ENCODE measurements at places on chromosomes 7 and 10.

- no peaks in the 10 kb centered on the region for H3K36me3 ChIP-seq
- no peaks in the 10 kb centered on the region for H3K27me3 ChIP-seq
- no peak overlapping the region for H3K27ac ChIP-seq
- no peak overlapping the region for H3K4me3 ChIP-seq
- DNase-seq: no peak
Observed at GRCh38 chr10:75568450-75569130, 137.2 kb downstream of the LRMDA start.

DNA sequence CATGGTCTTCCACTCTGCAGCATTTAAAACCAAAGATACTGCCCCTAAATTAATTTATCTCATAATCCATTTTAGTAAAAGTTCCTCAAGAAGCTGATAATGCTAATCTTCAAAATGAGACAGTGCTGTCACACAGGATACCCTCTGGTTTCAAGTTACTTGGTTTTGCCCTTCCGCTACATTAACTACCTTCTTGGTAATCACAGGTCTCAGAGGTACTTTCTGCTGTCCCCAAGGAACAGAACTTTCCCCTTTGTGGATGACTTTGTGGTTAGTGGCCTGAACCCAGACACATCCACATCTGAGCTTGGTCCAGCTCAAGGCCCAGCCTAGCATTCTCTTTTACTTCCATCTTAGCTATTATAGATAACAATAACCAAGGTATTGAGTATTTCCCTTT lies 88.8 kb upstream of the TMEM26 start:
- H3K4me1 ChIP-seq: no peaks in the 10 kb centered on the region
- DNase-seq: no peak
- H3K27ac ChIP-seq: no peak overlapping the region
- no peaks in the 10 kb centered on the region for H3K36me3 ChIP-seq

DNA sequence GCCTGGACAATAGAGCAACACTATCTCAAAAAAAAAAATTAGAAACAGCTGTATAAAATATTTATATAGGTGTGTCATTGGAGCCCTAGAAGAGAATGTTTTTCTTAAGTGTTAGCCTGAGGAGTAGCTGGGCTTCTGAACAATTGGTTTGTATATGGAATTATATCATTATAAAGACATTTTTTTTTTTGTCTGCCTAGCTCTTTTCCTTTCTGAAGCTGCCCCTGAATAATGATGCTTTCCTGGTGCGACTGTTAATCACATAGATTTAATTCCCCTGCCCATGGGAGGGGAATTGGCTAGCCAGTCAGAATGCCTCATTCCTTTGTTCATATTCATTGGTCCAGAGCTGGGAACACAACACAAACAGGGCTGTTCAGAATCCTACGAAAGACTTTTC lies 13.9 kb upstream of the ABCC2 start:
- no peak overlapping the region for H3K4me3 ChIP-seq
- no peaks in the 10 kb centered on the region for H3K27me3 ChIP-seq
- H3K27ac ChIP-seq: peak overlapping the region; percentile 78
- DNase-seq: no peak

DNA sequence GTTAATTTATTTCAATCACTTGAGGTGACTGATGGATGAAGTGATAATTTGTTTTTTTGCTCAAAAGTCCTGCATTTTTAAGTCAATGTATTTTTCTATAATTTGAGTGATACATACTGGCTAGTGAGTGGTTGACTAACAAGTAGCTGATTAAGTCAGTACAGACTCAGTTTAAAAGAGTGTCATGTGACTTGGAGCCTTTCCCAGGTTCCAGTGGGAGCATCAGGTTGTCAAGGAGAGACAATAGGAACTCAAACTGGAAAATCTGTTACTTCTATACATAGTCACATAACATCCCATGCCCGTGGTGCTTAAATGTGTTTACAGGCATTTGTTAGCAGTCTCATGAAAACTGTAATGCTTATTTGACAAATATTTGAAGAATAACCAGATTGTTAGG lies 154.7 kb downstream of the ANK3 start:
- no peaks in the 10 kb centered on the region for H3K27me3 ChIP-seq
- no peak for DNase-seq
- no peak overlapping the region for H3K4me3 ChIP-seq
- H3K36me3 ChIP-seq: no peaks in the 10 kb centered on the region

GRCh38 chr7:41134300-41135255 lies 568.3 kb downstream of the INHBA start:
- H3K36me3 ChIP-seq: no peaks in the 10 kb centered on the region
- no peaks in the 10 kb centered on the region for H3K27me3 ChIP-seq
- H3K4me3 ChIP-seq: no peak overlapping the region
- DNase-seq: no peak

DNA sequence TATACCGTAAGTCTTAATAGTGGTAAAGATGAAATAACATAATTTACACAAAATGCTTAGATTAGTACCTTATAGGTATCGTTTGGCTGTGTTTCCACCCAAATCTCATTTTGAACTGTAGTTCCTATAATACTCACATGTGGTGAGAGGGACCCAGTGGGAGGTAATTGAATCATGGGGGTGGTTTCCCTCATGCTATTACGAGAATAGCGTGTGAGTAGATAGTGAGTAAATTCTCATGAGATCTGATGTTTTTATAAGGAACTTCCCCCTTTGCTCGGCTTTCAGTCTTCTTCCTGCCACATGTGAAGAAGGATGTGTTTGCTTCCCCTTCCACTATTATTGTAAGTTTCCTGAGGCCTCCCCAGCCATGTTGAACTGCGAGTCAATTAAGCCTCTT lies 426.3 kb upstream of the POT1 start:
- H3K4me1 ChIP-seq: no peaks in the 10 kb centered on the region
- no peak overlapping the region for H3K4me3 ChIP-seq
- H3K27me3 ChIP-seq: no peaks in the 10 kb centered on the region
- DNase-seq: no peak
- no peak overlapping the region for H3K27ac ChIP-seq

DNA sequence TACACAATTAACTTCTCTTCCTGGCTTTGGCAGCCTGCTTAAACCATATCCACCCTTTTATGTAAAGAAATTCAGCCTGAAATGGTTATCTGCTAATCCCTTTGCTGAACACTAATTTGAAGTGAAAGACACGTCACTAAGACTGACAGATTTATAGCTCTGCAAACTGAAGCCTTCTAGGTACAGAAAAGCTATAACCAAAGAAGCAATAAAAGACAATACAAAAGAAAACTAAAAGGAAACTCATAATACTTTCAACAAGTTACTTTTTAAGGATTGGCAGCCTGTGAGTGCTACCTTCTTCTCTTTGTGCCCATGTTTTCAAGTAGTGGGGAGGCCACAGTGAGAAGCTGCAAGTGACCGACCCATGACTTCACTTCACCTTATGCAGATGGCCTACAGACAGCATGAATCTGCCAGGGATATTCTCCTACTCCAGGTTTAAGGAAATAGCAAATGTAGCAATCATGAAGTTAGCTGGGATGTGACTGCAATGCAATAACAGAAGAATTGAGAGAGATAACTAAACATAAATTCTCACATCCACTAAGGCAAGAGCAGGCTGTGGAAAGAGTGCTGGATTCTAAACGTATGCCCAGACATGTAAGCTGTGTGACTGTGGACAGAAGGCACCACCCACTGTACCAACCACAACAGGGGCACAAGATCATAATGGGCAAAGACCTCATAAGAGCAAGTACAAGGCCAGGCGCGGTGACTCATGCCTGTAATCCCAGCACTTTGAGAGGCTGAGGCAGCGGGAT lies 10.7 kb upstream of the SPOCK2 start:
- H3K4me1 ChIP-seq: no peaks in the 10 kb centered on the region
- no peak overlapping the region for H3K27ac ChIP-seq
- H3K36me3 ChIP-seq: no peaks in the 10 kb centered on the region
- DNase-seq: no peak
- H3K4me3 ChIP-seq: no peak overlapping the region
- H3K27me3 ChIP-seq: no peaks in the 10 kb centered on the region

GRCh38 chr7:28792858-28793257 lies 165.3 kb downstream of the TRIL start:
- no peaks in the 10 kb centered on the region for H3K27me3 ChIP-seq
- no peaks in the 10 kb centered on the region for H3K36me3 ChIP-seq
- DNase-seq: no peak
- no peak overlapping the region for H3K4me3 ChIP-seq
- H3K27ac ChIP-seq: no peak overlapping the region

DNA sequence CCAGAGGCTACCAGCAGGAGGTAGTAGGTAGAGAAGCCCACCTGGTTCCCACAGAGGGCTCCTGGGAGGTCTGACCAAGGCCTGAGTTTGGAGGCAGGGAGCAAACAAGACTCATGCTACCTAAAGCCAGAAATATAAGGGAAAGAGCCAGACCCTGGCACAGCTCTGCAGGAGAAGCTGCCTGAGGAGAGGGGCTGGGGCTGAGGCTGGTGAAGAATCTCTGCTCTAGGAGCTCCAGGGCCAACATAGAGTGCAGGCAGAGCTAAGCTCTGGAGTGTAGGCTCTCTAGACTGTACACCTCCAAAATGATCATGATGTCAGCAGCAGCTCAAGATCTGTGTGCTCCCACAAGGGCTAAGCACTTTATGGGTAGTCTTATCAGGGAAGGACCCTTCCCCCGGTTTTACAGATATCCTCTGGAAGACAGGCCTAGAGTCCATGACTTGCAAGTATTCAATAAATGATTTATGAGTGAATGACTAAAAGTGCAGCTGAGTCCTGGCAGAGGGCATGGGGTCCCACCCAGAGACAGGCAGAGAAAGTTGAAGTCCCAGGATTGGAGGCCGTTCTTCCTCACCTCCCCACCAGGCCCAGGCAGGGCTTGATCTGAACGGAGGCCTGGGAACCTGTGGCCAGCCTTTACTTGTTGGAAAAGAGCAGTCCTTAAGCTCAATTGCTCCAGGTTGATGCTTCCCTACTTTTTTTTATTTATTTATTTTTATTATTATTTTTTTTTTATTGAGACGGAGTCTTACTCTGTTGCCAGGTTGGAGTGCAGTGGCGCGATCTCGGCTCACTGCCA lies 71.5 kb upstream of the LRRC4 start:
- no peaks in the 10 kb centered on the region for H3K4me1 ChIP-seq
- no peak for DNase-seq
- no peaks in the 10 kb centered on the region for H3K36me3 ChIP-seq
- no peak overlapping the region for H3K27ac ChIP-seq

GRCh38 chr7:106193661-106194060 lies 81.5 kb upstream of the SYPL1 start:
- no peak overlapping the region for H3K4me3 ChIP-seq
- no peaks in the 10 kb centered on the region for H3K36me3 ChIP-seq
- H3K4me1 ChIP-seq: no peaks in the 10 kb centered on the region

DNA sequence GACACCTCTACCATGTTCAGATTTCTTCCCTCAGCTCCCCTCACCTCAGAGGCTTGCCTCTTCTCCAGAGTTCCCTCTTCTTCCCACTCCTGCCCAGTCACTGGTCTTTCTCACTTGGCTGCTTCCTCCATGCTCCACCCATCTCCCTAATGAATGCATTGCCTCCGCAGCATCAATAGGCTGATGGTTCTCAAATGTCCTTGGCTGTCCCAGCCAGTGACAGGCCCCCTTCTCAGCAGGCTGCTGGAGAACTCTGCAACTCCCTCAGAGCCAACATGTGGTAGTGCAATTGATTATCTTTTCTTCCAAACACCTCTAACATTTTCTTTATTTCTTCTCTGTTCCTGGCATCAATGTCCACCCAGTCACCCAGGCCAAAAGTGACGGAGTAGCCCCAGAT lies 218.2 kb downstream of the RELN start:
- no peaks in the 10 kb centered on the region for H3K27me3 ChIP-seq
- H3K4me1 ChIP-seq: no peaks in the 10 kb centered on the region
- no peak overlapping the region for H3K27ac ChIP-seq
- H3K36me3 ChIP-seq: no peaks in the 10 kb centered on the region
- no peak for DNase-seq

GRCh38 chr7:157704365-157704764 lies 367.6 kb downstream of the DNAJB6 start:
- no peaks in the 10 kb centered on the region for H3K27me3 ChIP-seq
- no peak overlapping the region for H3K27ac ChIP-seq
- no peak overlapping the region for H3K4me3 ChIP-seq
- no peaks in the 10 kb centered on the region for H3K36me3 ChIP-seq
- DNase-seq: no peak

GRCh38 chr7:26813432-26813831 lies 51.0 kb downstream of the SKAP2 start:
- no peaks in the 10 kb centered on the region for H3K27me3 ChIP-seq
- no peaks in the 10 kb centered on the region for H3K4me1 ChIP-seq
- DNase-seq: no peak
- H3K4me3 ChIP-seq: no peak overlapping the region
- no peak overlapping the region for H3K27ac ChIP-seq

- H3K4me1 ChIP-seq: no peaks in the 10 kb centered on the region
- no peaks in the 10 kb centered on the region for H3K36me3 ChIP-seq
- peak overlapping the region; percentile 3 for H3K27ac ChIP-seq
- DNase-seq: no peak
- peaks cover 15% of the 10 kb centered on the region for H3K27me3 ChIP-seq
- H3K4me3 ChIP-seq: no peak overlapping the region
Observed at GRCh38 chr10:129021594-129022304, 445.3 kb upstream of the MGMT start.

- H3K4me3 ChIP-seq: peak overlapping the region; percentile 60
- DNase-seq: peak; percentile 74
- H3K27me3 ChIP-seq: no peaks in the 10 kb centered on the region
- H3K4me1 ChIP-seq: peaks cover 11% of the 10 kb centered on the region
- H3K27ac ChIP-seq: no peak overlapping the region
Observed at GRCh38 chr10:93199191-93199751, 125.6 kb downstream of the CYP26A1 start.

DNA sequence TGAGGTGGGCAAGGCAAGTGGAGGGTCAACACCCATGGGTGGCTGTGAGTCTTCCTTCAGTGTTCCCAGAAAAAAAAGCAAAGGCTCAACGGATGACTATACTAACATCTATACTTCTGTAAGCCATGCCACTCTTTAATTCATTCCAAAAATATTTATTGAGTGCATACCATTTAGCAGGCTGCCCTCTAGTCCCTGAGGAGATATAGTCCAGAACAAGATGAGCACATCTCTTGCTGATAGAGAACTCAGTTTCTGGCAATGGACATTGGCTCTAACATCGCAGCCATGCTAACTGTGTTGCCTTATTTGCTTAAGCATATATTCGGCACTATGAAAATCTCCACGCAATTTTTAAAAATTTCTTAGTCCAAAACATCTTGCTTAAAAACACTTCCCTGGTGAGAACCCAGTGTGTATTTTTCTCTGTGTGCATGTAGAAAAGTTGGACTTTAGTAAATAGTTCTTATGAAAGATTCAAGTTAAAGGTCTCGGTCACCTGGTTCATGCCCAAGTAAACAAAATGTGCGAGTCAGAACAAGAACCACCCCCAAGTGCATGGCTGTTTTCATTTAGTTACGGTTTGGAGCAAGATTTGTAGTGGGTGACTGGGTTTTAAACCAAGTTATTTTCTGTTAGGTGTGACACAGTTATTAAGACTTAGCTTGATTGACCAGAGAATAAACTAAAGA lies 69.8 kb downstream of the MET start:
- H3K27me3 ChIP-seq: no peaks in the 10 kb centered on the region
- no peak for DNase-seq
- peaks cover 37% of the 10 kb centered on the region for H3K36me3 ChIP-seq

- no peaks in the 10 kb centered on the region for H3K4me1 ChIP-seq
- H3K36me3 ChIP-seq: no peaks in the 10 kb centered on the region
- H3K27ac ChIP-seq: no peak overlapping the region
- no peaks in the 10 kb centered on the region for H3K27me3 ChIP-seq
- no peak overlapping the region for H3K4me3 ChIP-seq
- DNase-seq: no peak
Observed at GRCh38 chr10:67678335-67678974, 17.5 kb downstream of the CTNNA3 start.

- H3K27me3 ChIP-seq: no peaks in the 10 kb centered on the region
- no peaks in the 10 kb centered on the region for H3K4me1 ChIP-seq
- H3K4me3 ChIP-seq: no peak overlapping the region
- no peaks in the 10 kb centered on the region for H3K36me3 ChIP-seq
- no peak for DNase-seq
Observed at GRCh38 chr10:72658696-72659400, 33.0 kb upstream of the MICU1 start.
